ENCODE measurements at places on chromosomes 13 and 19. TPM values are rescaled to one million over a fixed set of nuclear protein-coding genes. Genes with fewer than 3 reads are reported as not detected.

Gene CATSPERD
- not detected for total RNA-seq

Gene FLT1
- 38.6 TPM for total RNA-seq

Gene TJP3
- total RNA-seq, result 2.7 TPM

Gene CEBPA
- total RNA-seq, result 13.2 TPM

Gene ITPKC
- 16.7 TPM for total RNA-seq

Gene OR10H1
- total RNA-seq, result not detected

Gene ZNF112
- total RNA-seq, result 1.4 TPM

Gene CYP2A7
- total RNA-seq, result not detected

Gene CRB3
- total RNA-seq, result not detected

Gene IGSF23
- not detected for total RNA-seq

Gene ZFP36
- 128 TPM for total RNA-seq

Gene LONP1
- total RNA-seq, result 97.1 TPM

Gene NCAN
- total RNA-seq, result not detected

Gene GIPR
- not detected for total RNA-seq

Gene MTUS2
- total RNA-seq, result not detected

Gene ICAM4
- 0.47 TPM for total RNA-seq

Gene GPALPP1
- 12.0 TPM for total RNA-seq

Gene TM9SF2
- 30.6 TPM for total RNA-seq

Gene PPM1N
- total RNA-seq, result not detected

Gene CRYL1
- total RNA-seq, result 17.0 TPM

Gene ZNF850
- 0.68 TPM for total RNA-seq

Gene SYT5
- not detected for total RNA-seq

Gene COL4A2
- total RNA-seq, result 57.8 TPM

Gene ZNF177
- 0.34 TPM for total RNA-seq

Gene ZNF738
- 0.74 TPM for total RNA-seq

Gene CCL25
- not detected for total RNA-seq

Gene C2CD4C
- total RNA-seq, result 0.67 TPM

Gene EBI3
- total RNA-seq, result 0.54 TPM

Gene CFAP97D2
- not detected for total RNA-seq

Gene NFIX
- total RNA-seq, result 280 TPM

Gene MEIOSIN
- total RNA-seq, result not detected

Gene ZNF837
- total RNA-seq, result 0.26 TPM

Measured in psoas muscle (tissue), 8 donors.